ENCODE measurements at places on chromosomes 5 and 9. TPM values are rescaled to one million over a fixed set of nuclear protein-coding genes. Genes with fewer than 3 reads are reported as not detected.
A peak's percentile ranks its signal among the peaks of the same experiment; 100 is the strongest.

DNA sequence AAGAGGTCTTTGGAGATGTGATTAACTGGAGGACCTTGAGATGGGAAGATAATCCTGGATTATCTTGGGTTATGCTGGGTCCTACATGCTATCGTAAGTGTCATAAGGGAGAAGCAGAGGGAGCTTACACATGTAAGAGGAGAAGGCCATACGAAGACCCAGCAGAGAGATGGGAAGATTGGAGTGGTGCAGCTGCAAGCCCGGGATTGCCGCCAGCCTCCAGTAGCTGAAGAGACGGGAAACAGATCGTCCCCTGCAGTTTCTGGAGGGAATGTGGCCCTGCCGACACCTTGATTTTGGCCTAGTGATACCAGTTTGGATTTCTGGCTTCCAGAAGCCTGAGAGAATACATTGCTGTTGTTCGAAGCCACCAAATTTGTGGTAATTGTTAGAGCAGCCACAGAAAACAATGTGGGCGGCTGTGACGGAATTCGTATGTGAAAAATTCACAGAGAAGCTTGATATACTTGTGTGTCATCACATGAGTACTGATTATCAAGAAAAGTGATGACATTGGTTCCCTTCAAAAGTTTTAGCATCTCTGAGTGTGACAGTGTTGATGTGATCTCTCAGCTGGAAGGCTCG lies 86.9 kb downstream of the CYFIP2 start:
- DNase-seq: no peak

Gene ENHO
- total RNA-seq: 0.29 TPM

Gene PKD2L2
- not detected for total RNA-seq

DNA sequence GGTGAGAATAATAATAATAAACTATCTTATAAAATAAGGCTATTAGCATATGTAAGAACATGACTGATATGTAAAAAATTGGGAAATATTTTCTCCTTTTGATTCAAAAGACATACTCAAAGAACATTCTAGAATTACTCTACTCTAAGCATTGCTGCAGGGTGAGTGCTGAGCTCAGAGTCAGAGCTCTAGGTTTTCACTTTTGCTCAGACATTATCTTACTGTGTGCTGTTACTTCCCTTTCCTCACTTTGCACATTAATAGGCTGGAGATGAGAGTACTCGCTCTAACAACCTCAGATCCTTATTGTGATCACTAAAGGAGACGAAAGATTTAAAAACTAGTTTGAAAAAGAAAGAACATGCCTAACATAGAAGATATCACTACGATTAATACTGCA lies 99.4 kb upstream of the C9orf72 start:
- no peak for DNase-seq

DNA sequence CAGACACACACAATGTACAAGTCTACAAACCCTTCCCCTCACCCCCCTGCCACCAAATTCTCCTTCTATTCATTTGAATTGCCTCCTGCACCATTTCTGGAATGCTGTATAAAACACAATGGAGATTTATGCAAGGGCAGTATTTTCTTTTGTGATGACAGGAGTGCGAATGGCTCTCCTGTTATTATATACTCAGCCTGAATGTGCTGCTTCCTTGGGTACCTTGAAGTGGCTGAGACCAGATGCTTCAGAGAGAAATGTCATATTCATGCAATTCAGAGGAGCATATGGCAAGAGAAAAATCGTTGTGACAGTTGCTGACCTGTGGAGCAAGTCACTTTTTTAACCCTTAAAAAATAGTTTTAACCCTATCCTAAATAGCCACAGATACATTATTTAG lies 468.0 kb upstream of the WWC1 start:
- DNase-seq: no peak

- peak; percentile 83 for DNase-seq
These were observed 76.9 kb upstream of the NFIL3 start for GRCh38 chr9:91500509-91501014.

DNA sequence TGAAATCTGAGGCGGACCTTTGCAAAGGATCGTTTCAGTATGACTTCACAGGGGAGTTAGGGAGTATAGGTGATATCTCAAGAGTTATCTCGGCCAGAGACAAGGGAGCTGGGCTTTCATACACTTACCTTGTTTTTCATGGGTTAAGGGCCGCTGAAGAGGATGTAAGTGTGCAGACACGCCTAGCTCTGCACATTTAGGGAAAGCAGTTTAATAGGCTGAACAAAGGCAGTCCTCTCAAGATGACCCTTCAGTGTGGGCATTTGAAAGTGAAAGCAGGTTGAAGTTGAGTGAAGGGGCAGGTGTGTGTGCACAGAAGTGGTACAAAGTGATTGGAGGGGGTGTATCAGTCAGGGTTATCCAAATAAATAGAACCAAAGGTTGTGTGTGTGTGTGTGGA lies 33.1 kb upstream of the PRXL2C start:
- no peak for DNase-seq

- DNase-seq: no peak
These were observed 161.2 kb downstream of the C9orf50 start for GRCh38 chr9:129459547-129460322.

DNA sequence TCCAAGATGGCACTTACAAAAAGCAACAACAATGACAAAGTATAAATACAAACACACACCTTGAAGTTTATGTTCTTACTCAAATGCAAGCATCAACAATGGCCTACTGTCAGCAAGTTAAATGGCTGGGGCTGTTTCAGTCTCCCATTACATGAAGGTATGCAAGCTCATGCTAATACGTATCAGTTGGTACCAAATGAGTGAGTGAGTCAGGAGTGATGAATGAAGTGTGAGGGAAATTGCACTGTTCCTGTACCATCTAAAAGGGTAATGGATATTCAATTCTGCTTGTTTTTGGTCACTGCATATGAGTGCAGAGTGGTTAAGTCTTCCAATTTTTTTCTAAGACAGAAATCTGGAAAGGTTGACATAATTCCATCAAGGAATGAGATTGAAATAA lies 964.9 kb downstream of the MAT2B start:
- DNase-seq: no peak

DNA sequence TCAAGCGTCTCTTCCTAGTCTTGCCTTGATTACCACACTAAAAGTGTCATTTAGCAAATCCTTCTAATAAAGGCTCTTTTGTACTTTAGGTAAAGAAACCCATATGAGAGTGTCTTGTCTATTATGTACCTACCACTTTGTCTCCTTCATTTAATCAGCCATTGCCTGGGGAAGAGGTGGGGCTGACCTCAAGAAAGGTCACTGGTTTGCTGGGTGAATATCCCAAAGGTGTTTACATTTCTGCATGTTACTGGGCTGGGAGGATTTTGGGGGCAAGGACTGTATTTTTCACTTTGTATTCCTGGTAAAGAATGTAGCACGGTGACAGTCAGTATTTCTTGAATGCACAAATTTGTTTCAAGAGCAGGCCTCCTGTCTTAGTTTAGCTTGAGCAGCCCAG lies 11.9 kb upstream of the RPS23 start:
- DNase-seq: no peak

Gene GDNF
- 2.2 TPM for total RNA-seq

DNA sequence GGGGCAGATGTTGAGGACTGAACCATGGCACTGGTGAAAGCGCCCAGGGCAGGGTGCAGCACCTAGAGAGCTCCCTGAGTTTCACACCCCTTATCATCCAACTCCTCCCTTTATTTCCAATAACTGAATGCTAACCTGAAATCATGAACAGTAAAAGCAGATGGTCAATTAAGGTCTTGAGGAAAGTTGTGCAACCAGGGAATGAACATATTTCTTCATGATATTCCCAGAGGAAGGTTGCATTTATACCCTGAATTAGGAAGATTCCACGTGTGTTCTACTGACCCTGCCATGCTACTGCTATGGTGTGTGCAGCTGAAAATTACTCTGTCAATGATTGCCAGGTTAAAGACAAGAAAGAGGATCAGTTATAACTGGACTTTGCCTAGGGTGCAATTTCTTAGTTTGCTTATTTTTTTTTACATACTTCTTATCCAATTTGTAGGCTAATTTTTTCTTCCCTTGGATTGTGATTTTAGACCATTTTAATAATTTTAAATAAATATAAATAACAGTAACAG lies 319.8 kb downstream of the SEMA5A start:
- DNase-seq: no peak

Gene SLC36A2
- not detected for total RNA-seq

- no peak for DNase-seq
These were observed 324.3 kb upstream of the RFX3 start for GRCh38 chr9:3850098-3850497.

- peak; percentile 5 for DNase-seq
These were observed 1446.4 kb upstream of the WWC1 start for GRCh38 chr5:166845044-166845443.

Gene AQP7
- not detected for total RNA-seq

Gene GRM6
- total RNA-seq: not detected

DNA sequence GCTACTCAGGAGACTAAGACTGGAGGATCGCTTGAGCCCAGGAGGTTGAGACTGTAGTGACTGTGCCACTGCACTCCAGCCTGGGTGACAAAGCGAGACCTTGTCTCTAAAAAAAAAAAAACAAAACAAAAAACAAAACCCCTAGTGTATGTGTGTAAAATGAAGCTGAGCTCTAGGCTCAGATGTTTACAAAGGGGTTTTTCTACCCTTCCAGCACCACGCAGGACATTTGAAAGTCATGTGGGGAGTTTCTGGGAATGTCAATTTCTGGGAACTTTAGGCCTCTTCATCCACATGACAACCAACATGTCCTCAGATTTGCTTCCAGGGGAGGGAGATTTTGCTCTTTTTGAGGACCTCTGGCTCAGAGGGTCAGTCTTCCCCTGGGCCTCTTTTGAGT lies 42.4 kb upstream of the AIF1L start:
- no peak for DNase-seq

GRCh38 chr9:125821078-125821477 lies 73.9 kb downstream of the PBX3 start:
- DNase-seq: no peak

Gene ARHGEF28
- 11.3 TPM for total RNA-seq

- no peak for DNase-seq
These were observed 125.4 kb upstream of the SPDL1 start for GRCh38 chr5:169458221-169458620.

DNA sequence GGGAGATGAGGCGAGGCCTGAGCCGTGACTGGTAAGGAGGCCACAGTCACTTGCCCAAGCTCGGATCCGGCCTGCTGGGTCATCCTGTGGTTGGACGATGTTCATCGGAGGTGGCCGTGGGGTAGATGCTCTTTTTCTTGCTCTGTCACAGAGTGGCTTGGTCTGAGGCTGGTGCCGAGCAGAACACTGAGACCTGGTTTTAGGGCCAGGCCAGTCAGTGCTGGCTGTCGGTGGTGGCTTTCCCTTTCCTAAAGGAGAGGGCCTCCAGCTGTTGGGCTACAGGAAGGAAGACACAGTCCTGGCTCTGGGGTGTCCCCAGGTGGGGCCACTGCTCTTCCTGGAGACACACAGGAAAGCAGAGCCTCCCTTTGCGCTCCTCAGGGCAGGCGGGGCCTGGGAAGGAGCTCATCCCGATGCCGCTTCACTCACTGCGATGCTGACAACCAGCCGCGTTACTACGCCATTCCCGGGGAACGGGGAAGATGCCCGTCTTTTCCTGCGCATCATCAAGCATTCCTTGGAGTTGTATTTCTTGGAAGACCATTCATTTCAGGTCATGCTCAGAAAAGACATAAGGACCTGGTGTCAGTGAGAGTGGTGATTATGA lies 254.8 kb upstream of the IRX4 start:
- no peak for DNase-seq

- DNase-seq: no peak
These were observed 14.2 kb upstream of the MACIR start for GRCh38 chr5:103244398-103244797.

DNA sequence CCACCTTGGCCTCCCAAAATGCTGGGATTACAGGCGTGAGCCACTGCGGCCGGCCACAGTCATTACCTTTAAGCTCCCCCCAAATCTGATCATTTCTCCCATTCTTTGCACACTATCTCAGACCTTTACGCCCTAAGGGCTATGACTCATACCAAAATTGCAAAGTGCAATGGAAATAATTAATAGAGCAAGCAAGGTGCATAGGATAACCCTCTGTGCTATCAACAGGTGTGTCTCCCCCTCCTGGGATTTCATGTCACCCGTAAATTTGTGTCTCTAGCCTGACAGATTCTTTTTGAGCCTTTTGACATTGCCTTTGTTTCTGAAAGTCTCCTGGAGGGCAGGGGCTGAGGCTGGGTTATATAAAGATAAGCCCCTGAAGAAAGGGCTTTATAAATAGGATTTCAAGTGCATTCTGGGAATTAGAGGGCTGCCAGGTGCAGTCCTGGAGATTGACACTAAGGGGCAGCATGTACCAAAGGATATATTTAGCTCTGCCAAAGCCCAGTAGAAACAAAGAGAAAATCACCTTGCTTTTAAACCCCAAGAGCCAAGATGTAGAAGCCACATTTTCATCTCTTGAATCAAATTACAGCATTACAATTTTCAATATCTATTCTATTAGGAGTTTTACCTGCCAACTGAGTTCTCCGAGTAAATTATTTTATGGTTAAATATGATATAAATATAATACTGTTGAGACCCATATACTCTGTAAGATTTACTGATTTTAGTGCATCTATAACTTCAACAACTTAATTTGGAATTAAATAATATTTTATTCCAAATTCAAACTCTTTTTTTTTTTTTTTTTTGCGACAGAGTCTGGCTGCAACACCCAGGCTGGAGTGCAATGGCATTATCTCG lies 18.2 kb downstream of the S100Z start:
- DNase-seq: peak; percentile 64

Gene SPATA31C2
- not detected for total RNA-seq
